ENCODE measurements at places on chromosomes 3 and 15. TPM values are rescaled to one million over a fixed set of nuclear protein-coding genes. Genes with fewer than 3 reads are reported as not detected.
A peak's percentile ranks its signal among the peaks of the same experiment; 100 is the strongest.

SLC7A14 gene
- total RNA-seq, result not detected

FOXB1 gene
- not detected for total RNA-seq

DNA sequence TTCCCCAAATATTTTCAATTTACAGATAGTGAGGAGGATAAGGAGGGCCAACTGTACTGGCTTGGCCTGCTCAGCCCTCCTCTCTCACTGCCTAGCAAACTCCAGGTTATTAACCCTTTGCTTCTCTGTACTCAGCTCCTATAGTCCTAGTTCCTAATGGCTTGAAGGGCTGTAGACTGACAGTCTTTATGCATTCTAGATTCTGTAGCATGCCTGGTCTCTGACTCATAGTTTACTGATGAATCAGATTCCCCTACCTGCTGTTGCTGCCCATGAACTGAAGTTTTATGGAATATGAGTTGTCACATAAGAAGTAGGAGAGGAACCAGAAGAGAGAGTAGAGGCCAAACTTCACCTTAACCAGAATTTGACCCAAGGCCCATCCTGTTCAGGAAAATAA lies 27.1 kb upstream of the MAP3K13 start:
- DNase-seq, result peak; percentile 94

DNA sequence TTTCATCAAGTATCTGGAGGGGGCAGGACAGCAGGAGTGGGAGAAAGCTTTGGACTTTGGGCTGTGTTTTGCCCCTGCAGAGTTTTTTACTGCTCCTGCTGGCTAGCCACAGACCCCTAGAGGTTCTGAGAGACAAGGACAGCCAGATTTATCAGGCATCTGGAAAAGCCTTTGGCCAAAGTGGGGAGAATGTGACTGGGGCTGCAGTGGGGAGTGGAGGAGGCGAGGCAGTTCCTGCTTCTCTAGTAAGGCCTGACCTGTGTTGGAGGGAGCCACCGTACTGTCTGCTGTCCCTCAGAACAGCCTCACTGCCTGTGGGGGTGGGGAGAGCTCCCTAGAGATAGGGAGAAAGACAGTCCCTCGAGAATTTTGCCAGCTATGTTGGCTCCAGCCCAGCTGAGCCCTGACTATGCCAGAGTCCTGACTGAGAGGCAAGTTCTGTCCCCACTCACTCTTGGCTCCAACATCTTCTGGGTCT lies 2.2 kb downstream of the ALPK3 start:
- no peak for DNase-seq

DNA sequence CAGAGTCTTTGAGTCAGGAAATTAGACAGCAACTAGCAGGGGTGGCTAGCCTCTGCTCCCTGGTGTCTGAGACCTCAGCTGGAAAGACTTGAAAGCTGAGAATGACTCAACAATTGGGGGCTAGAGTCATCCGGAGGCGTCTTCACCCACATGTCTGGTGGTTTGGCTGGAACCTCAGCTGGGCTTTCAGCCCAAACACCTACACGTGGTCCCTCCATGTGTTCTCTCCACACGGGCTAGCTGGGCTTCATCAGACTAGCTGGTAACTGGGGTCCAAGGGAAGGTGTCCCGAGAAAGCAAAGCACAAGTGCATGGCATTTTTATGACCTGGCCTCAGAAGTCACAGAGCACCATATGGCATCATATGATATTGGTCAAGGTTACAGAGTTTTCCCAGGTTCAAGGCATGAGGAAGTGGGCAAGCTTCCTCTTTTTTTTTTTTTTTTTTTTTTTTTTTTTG lies 19.9 kb upstream of the ABHD2 start:
- peak; percentile 98 for DNase-seq

DNA sequence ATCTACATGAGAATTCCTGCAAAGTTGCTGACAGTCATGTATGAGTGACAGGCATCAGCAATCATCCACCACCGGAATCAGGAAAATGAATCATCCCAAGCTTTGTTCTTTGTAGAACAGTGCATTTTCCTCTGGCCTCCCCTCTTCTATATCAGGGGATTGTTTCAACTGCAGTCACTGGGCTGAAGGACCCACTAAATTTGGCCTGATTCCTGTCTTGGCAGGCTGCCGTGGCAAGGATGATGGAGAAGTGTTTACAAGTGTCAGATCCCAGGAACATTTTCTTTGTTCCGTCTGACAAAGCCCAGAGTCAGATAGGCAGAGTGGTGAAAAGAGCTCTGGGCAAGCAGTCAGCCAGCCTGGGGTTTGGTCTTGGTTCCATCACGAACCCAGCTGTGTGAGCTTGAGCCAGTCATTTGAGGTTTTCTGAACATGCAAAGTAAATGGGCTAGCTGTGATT lies 175.1 kb upstream of the TSC22D2 start:
- DNase-seq, result peak; percentile 94

WNT5A gene
- total RNA-seq, result 9.9 TPM

DNA sequence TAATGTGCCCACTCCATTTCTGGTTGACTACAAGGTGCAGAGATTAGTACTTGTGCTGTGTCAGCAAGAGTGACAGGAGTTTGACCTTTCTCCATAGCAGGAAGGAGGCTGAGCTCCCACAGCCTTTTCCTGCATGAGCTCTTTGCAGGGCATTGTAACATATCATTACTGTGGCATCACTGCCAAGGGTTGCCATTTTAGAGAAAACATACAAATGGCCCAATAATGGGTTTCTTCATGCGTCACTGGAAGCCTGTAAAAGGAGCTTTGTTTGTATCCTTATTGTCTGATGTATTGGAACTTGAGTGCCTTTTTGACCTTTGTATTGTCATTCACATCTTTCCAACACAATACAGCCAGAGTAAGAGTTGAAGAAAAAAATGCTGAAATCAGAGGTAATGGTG lies 323.0 kb upstream of the CDIN1 start:
- no peak for DNase-seq

GRCh38 chr15:101198800-101199199 lies 53.0 kb downstream of the CHSY1 start:
- DNase-seq, result peak; percentile 5

FANCD2OS gene
- total RNA-seq, result not detected

LRRC2 gene
- 0.20 TPM for total RNA-seq

DNA sequence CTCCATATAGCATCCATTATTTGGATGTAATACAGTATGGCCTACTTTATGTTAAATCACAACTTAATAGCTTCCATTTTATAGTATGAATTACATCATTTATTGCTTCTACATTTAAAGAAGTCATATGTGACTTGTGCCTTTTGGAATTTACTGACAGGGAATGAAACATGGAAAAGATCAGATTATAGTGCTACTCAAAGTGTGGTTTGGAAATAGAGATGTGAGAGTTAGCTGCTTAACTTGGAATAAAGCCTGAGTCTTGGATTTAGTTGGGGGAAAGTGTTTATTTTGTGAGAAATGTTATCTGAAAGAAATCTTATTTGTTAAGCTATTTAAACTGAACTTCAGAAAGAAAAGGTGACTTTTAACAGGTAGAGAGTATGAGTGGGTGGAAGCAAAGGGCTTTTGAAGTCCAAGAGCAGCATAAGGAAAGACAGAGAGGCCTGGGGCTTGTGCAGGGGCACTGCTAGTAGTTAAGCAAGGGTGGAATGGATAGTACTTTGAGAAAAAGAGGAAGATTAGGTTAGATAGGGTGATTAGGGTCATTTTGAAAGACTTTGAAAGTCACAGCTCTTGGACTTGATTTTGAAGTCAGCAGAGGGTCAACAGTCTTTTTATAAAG lies 60.5 kb downstream of the SLMAP start:
- no peak for DNase-seq

WDR72 gene
- 0.23 TPM for total RNA-seq

DNA sequence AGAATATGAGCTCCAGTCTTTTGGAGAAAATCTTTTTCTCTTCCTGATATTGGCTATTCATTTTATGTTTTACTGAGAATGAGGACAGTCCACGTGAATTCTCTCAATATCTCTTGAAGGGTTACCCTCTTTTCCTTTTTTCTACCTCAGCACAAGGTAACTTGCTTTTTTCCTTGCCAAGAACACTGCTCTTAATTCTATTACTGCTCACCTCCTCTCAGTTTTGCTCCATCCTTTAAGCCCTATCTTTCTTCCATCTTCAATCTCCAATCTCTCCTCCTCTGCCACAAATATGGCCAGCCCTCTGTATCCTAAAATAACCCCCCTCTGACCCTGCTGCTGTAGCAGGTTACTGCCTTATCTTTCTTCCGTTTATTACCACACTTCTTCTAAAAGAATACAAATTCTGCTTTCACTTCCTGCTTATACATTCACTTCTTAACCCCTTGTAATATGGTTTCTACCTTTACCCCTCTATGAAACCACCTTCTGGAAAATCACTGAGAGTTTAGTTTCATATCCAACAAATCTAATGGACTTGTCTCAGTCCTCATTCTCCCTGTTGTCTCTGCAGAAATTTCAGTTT lies 89.0 kb downstream of the NFKBIZ start:
- no peak for DNase-seq

GRCh38 chr3:149003653-149004305 lies 12.4 kb downstream of the GYG1 start:
- DNase-seq, result no peak

DNA sequence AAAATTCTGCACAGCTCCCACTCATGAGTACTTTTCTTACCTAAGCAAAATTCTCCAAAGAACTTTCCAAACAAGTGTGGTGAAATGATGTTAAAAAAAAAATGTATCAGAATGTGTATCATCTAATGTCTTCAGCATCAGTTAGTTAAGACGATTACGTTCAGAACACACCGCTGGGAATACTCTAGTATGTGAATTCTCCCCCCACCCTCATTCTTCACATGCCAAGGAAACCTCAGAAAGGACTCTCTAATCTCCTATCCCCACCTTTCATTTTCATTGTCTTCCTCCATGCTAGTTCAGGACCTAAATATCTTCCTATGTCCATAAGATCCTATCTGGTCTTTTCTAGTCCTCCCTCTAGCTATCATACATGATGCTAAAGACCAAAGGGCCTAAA lies 457.4 kb downstream of the SHQ1 start:
- no peak for DNase-seq

CGNL1 gene
- 2.3 TPM for total RNA-seq

LRRIQ4 gene
- total RNA-seq, result not detected

DNA sequence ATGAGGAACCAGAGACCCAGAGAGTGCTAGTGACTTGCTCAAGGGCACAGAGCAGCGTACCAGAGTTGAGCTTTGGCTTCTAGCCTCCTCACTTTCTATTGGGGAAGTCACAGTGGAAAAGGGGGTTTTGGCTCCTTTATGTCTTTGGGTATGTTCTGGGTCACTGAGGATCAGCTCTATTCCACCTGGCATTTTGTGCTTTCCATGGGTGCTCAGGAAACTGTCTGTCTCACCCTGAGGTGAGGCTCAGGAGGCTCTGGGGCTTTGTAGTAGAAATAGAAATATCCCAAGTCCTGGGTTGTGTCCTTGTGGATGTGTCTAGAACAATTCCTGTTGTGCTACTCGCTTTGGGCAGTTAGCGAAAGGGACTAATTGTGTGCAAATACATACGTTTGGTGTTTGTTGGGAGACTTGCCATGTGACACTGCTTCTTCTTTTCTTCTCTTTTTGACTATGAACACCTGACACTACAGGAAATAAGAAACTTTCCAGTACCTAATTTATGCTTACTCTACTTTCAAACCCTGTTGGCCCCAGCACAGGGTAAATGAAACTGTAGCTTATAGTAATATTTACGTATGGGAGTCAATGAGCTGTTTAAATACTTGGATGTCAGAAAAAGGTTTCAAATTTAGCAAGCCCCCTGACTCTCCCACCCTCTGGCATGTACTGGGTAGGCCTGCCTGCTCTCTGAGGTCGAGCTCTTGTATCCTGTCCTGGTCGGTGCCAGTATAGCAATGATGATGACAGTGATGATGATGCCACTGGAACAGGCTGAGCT lies 35.6 kb downstream of the SMAD3 start:
- DNase-seq, result no peak

- DNase-seq, result no peak
These were observed 461.3 kb downstream of the AGBL1 start for GRCh38 chr15:86540840-86541467.

GRCh38 chr3:66483409-66483906 lies 17.4 kb downstream of the LRIG1 start:
- DNase-seq, result no peak

GRCh38 chr15:88909956-88910831 lies 3.0 kb downstream of the MFGE8 start:
- DNase-seq, result no peak

DNA sequence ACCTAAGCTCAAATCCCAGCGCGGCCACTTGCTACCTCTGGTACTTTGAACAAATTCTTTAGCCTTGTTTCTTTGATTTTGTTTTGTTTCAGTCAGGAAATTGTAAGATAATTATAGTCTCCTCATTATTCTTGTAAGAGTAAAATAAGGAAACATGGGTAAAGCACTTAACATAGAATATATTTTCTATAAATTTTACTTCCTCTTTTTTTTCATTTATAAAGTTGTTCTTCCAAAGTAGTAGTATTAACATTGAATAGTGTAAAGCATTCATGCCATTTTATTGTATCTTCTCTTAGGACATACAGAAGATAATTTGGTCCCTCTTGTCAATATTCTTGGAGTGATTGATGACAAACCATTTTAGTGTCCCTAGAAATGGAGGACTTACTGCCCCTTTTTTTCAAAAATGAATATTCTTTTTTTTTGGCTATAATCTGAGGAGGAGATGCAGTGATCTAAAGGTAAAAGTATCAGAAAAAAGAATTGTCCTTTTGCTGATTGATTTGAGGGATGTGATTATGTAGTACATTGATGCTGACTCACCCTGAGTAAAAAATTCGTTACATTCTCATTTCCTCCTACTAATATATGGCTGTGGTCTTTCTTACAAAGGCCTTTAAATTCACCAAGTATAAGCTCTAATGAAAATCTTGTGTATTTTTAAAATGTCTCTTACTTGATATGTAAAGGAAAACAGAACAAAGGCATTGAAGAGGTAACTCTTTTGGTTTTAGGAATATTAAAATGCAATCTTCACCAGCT lies 51.0 kb downstream of the ALCAM start:
- DNase-seq, result peak; percentile 74

GRCh38 chr15:51255533-51255932 lies 82.9 kb downstream of the CYP19A1 start:
- DNase-seq, result no peak

GRCh38 chr15:78004222-78004727 lies 73.2 kb downstream of the TBC1D2B start:
- DNase-seq, result no peak

GRCh38 chr3:184896336-184896735 lies 84.4 kb downstream of the VPS8 start:
- no peak for DNase-seq

GRCh38 chr3:195388380-195388779 lies 54.4 kb downstream of the ACAP2 start:
- DNase-seq, result no peak

TSEN2 gene
- total RNA-seq, result 14.8 TPM

DNA sequence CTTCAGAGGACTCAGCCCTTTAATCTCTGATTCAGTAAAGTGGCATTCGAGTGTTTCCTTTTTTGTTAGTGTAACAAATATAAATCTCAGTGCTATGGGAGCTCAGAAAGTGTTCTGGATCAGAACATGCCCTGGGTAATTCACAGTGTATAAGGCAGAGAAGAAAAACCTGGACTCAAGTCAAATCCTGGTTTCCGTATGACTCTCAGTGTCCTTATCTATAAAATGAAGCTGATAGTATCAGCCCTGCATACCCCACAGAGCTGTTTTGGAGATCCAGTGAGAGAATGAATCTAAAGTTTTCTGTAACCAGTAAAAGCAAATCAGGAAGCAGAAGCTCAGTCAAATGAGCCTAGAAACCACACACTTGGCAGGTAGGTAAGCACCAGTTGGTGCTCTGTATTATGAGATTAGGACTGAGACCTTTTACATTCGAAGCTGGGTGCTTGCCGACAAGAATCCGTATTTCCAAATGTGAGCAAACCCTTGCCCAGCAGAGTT lies 67.2 kb downstream of the IL1RAP start:
- no peak for DNase-seq

LRRC31 gene
- total RNA-seq, result not detected

- DNase-seq, result no peak
These were observed 22.2 kb downstream of the EPHB3 start for GRCh38 chr3:184583578-184584451.

C3orf70 gene
- 2.6 TPM for total RNA-seq

All from HT1080 (cell line).